Common myeloid progenitor, CD34-positive (primary cell): ENCODE measurements at places on chromosomes 3 and 15.
A peak's percentile ranks its signal among the peaks of the same experiment; 100 is the strongest.

- DNase-seq: no peak
Measured at GRCh38 chr3:130517602-130518001, 625 bp downstream of the COL6A6 start.

DNA sequence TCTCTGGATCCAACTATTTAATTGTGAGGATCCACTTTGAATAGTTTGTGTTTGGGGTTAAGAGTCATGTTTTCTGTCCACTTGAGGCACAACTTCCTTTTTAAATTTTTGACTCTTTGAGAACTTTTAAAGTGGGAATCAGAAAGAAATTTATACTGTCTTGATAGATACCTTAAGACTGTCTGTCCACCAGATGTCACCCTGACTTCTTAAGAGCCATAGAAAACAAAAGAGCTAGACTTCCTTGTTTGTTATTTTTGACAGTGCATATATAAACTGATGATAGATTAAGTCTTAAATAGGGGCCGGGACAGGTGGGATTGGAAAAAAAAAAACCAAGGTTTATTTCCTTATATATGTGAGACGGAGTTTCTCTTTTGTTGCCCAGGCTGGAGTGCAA is 52.1 kb upstream of the WDR72 start:
- peak; percentile 48 for DNase-seq

DNA sequence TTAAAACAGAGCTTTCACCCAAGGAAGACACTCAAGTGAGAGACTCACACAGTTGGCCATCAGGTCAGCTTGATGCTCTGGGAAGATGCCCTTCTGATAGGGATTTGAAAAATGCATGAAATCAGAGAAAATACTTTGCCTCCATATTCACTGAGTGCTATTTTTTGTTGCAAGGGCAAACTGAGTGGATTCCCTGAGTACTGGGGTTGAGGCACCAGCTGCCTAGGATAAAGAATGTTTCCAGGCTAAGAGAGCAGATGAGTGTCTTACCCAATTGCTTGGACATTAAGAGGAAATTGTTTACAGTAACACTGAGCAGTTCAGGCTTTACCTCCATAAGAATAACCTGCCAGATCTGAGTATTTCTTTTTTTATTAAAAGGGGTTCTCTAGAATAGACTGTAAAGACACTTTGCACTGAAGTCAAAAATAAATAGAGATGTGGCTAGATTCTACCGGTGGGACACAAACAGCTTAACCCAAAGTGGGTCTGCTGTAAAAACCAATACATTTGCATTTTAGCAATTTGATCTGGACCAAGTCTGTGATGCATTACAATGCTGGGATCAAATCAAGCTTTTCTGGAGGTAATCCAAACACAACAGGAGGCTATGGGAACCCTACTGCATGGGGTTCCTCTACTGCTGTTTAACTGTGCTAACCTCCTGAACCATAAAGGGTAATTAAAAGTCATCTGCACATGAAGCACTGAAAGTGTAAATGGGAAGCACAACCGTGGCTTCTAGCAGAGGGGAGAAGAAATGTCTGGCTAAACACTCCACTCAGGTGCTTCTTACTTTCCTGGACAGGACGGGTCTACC is 238.8 kb upstream of the WNT5A start:
- DNase-seq: no peak

GRCh38 chr3:113601240-113601639 is 68.9 kb downstream of the SIDT1 start:
- DNase-seq: no peak

DNA sequence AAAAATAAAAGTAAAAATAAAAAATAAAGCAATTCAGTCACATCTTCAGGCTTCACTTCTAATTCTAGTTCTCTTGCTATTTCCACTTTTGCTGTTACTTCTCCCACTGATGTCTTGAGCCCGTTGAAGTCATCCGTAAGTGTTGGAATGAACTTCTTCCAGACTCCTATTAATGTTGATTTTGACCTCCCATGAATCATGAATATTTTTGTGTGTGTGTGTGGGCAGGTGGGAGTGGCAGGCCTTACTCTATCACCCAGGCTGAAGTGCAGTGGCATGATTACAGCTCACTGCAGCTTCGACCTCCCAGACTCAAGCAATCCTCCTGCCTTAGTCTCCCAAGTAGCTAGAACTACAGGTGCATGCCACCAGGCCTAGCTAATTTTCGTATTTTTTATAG is 10.7 kb downstream of the USP4 start:
- DNase-seq: no peak

DNA sequence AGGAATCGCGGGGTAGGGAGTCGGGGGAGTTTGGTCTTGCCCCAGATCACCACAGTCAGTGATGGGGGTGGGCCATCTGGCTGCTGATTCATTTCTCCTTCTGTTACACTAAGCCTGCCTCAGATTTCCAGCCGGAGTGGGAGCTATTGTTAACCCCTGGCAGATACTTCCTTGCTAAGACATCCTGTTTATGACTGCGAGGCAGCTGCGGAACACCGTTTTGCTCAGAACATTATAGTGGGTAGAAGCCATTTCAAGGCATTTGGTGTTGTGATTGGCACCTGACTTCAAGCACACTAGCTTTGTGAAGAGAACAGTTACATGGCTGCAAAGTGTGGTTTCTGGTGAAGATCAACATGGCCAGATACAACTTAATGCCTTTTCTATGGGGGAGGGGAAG is 73.8 kb downstream of the FLNB start:
- DNase-seq: peak; percentile 92

DNA sequence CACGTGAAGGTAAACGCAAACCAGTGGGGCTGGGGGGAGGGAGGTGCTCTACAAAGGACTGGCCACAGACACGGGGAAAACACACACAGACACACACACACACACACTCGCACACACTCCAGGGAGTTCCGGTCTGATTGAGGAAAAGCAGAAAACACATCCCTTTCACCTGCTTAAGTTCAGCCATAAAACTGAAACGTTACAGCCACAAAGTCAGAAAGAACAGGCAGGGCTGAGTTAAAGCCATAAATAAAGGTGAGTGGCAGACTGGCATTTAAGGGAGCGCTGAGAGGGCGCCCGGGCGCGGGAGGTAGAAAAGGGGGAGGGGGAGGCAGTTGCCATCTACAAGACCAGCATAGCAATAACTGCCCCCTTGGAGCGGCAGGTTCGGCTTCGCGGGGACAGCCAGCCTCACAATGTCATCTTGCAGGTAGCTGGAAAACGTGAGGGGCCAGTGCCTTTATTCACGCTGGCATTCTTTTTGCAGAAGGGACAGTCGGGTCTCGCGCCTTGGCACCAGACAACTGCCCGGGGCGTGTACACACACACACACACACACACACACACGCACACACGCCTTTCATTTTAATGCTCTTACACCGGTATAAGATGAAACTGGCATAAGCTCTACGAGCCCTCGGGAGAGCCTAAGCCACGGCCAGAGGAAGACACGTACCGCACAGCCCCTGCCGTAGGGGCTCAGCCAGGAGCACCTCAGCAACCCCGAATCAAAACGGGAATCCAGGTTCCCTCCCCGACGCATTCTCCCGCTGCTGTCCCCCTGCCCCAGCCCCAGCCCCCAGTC is 866 bp downstream of the TNIK start:
- peak; percentile 76 for DNase-seq

DNA sequence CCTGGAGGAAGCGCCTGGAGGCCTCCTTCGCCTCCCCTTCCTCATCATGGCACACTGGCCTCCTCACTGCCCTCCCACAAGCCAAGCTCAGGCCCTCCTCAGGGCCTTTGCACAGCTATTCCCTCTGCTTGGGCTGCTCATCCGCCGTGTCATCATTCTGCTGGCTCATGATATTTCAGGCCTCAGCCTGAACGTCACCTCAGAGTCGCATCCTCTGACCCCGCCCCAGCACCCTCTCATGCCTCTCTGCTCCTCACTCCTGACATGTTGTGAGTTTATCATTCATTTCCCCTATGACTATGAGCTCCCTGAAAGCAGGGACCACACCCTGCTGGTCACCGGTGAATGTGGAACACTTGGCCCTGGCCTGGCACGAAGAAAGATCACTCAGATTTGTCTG is 20.7 kb upstream of the POC1A start:
- no peak for DNase-seq

- DNase-seq: no peak
Measured at GRCh38 chr3:107650788-107651187, 128.0 kb downstream of the BBX start.

- no peak for DNase-seq
Measured at GRCh38 chr15:94107652-94108051, 123.7 kb upstream of the MCTP2 start.

DNA sequence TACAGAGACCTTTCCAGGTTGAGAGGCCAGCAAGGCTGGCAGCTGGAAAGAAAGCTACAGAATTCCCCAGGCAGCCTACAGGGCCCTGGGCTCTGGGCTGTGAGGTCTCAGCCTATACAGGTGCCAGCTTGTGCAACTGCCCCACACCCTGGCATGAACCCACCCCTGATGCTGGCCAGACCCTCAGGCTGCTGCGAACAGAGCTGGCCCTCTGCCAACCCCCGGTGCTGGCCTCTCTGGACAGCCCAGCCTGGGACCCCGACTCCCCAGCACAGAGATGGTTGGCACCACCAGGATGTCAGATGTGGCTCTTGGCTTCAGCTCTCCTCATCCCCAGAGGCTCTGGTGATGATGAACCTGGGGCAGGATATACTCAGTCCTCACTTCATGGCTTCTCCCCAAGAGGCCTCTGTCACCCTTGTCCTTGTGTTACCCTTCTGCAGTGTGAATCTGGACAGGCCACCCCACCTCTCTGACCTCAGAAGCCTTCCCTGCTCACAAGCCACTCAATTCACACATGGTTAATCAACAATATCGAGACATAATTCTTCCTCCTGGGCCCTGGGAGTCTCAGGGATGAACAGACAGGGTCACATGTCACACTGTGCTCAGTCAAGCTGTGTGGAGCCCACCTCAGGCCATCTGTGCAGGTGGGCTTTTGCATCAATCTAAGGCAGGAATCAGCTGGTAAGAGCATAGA is 11.0 kb upstream of the BFSP2 start:
- DNase-seq: no peak

GRCh38 chr3:13013151-13013561 is 60.1 kb downstream of the IQSEC1 start:
- no peak for DNase-seq

GRCh38 chr3:160134454-160134853 is 90.8 kb upstream of the C3orf80 start:
- DNase-seq: no peak

DNA sequence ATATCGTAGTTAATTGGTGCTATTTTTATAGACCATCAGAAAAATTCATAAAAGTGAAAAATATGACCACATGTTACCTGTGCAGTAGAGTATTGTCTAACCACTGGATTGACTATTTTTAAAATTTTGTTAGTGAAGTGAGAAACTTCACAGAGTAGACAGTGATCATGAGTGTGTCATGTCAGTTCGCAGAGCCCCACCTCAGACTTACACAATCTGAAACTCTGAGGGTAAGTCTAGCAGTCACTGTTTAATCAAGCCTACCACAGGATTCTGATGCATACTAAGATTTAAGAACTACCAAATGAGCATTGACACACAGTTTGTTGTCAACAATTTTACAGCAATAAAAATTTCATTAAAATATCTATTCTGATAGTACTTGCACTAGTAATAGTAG is 552.9 kb upstream of the SUCLG2 start:
- no peak for DNase-seq

DNA sequence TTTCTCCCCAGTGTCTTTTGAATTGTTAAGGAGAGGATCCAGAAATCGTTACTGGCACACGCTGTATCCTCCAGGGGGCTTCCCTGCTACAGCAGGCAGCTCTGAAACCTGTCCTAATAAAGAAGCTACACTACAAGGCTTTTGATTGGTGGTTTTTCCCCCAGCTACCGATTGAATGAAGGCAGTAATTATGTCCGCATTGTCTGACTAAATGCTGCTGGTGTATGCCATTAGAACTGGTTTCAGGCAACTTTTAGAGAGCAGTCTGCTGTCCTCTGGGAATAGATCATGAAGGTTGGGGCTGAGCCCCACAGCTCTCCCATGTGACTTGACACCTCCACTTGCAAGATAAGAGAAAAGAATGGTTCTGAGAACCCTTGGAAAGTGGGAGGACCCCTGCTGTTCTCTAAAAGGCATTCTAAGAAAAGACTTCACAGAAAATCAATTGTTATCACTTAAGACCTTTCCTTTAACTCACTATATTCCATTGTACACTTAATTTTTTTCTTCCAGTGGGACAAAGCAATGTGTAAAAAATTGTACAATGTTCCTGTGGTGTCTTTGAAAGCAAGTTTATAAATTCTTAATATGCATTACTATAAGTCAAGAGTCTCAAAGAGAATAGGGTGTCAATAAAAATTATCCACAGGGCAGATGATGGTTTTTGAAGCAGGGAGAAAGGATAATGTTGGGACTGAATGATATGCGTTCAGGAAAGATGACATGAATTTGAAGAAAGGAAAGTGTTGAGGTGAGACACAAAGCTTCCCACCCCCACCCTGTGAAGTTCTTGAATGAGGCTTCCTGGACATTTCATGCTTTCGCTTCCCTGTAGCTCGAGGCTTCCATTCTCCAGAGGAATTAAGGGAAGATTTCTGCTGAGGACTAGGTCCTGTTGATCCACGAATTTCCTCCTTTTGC is 53.0 kb upstream of the DAZL start:
- no peak for DNase-seq

GRCh38 chr3:155372281-155372680 is 78.8 kb upstream of the STRIT1 start:
- DNase-seq: no peak

GRCh38 chr3:161273589-161274218 is 52.6 kb downstream of the NMD3 start:
- DNase-seq: peak; percentile 68

DNA sequence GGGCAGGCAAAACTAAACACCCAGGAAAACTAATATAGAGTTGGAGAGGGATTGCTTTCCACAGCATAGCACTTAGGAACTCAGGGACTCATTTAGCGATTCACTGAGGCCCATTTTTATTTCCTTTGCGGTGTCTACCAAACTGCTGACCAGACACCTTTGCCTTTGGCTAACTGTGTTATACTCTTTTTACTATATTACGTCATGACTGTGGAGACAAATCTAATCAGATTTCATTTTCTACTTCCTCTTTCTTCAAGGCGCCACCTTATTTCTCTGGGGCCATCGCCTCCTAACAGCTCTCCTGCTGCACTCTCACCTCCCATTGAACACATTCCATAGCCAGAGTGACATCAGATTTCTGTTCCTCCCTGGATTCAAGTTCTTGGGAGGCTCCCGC is 215.7 kb upstream of the WNT5A start:
- DNase-seq: no peak

- no peak for DNase-seq
Measured at GRCh38 chr3:126753191-126754160, 49.4 kb downstream of the CHCHD6 start.
